NCI-H1436 treated with DMSO at 0.1 percent for 48 hours (cell line): ENCODE measurements at places on chromosomes 7 and 10.

DNA sequence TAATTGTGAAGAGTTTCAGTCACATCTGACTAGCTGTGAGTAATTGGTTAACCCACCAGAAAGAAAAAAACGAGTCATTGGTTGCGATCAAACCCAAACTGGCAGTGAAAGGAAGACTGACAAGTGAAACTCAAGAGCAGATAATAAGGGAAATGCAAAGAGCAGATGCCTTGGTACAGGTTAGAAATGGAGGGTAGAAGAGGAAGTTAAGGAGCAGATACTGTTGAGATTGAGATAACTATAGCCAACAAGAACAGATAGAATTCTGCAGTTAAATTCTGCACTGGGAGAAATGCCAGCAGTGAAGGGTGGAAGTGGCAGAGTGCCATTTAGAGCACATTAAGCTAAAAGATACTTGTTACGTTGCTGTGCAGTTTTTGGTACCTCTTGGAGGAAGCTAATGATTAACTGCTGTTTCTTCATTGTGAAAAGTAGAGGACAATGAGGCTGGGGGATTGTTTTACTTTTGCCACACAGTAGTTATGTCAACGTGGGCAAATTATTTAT, 65.8 kb downstream of the CDK13 start:
- DNase-seq: no peak

DNA sequence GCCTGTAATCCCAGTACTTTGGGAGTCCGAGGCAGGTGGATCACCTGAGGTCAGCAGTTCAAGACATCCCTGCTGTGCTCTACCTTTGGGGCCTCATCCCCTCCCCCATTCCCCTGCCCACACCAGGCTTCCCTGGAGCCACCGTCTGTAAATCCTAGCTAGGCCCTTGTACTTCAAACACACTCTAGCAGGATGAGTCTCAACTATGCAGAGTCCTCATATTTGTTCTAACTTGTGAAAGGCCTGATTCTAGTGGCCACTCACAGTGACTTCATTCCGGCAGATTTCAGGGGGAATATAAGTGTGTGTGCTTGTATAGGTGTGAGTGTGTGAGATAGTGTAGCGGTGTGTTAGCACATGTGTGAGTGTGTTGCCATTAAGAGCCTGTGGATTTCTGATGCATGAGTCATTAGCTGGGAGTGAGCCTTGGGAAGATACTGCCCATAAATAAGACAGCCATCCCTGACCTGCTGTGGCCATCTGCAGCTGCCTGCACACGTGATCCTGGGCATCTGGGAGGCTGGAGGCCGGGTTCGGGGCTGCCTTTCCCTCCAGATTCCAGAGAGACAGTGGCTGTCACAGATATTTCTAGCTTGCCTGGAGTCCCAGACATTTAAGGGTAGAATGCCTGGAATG, 1.7 kb upstream of the NEURL1 start:
- DNase-seq: no peak

GRCh38 chr10:121935702-121936101, 7.9 kb upstream of the ATE1 start:
- no peak for DNase-seq

- no peak for DNase-seq
Measured at GRCh38 chr10:133194151-133194550, 34.1 kb downstream of the KNDC1 start.

DNA sequence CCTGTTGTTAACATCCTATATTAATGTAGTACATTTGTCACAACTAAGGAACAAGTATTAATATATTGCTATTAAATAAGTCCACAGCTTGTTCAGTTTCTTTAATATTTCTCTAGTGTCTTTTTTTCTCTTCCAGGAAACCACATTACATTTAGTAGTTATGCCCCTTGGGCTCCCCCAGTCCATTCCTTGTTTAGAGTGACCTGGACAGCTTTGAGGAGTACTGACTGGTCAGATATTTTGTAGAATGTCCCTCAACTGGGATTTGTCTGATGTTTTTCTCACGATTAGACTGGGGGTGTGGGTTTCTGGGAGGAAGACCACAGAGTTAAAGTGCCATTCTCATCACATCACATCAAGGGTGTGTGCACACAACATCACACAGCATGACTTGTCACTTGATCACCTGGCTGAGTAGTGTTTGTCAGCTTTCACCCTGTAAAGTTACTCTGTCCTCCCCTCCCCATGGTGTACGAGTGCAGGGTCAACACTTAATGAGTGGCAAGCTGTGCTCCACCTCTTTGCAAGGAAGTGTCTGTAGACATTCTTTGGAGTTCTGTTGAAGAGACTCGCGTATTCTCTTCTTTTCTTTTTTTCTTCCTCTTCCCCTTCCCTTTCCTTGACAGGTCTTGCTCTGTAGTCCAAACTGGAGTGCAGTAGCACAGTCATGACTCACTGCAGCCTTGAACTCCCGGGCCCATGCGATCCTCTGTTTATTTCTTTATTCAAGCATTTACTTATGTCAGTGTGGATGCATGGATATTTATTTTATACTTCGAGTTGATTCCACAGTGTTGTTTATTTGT, 10.2 kb downstream of the LMTK2 start:
- no peak for DNase-seq

- no peak for DNase-seq
Measured at GRCh38 chr10:61634746-61635145, 28.0 kb upstream of the CABCOCO1 start.

DNA sequence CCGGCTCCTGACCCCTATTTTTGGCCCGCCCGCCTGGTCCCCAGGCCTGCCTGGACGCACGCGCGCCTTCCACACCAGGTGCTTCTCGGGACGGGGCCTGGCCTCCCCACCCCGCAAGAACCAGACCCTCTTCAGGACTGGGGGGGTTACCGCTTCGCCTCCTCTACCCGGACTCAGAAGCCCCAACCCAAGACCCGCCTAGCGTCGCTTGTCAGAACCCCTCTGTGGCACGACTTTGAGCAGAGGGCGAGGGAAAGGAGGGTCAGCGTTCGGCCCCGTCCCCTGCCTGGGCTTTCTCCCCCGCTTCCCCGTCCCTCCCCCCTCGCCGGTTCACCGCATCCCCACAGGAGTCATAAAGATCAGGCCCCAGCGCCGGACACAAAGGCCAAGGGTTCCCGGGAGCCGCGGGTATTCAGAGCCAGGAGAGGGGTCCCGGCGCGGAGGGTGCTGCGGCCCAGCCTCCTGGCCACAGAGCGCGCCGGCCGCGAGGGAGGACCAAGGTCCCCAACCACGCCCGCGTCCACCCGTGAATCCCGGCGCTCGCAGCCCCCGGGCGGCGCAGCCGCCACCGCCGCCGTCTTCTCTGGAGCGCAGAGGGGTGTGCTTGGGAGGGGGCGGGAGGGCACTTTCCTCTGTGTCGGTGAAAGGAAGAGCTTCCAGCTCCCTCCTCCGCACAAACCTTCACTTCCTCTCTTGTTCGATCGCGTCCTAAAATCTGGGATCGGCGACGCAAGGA, 351.9 kb downstream of the DNAJB6 start:
- no peak for DNase-seq

GRCh38 chr7:37110660-37111424, 337.8 kb downstream of the ELMO1 start:
- DNase-seq: no peak

GRCh38 chr7:38584443-38585210, 46.5 kb downstream of the AMPH start:
- no peak for DNase-seq

DNA sequence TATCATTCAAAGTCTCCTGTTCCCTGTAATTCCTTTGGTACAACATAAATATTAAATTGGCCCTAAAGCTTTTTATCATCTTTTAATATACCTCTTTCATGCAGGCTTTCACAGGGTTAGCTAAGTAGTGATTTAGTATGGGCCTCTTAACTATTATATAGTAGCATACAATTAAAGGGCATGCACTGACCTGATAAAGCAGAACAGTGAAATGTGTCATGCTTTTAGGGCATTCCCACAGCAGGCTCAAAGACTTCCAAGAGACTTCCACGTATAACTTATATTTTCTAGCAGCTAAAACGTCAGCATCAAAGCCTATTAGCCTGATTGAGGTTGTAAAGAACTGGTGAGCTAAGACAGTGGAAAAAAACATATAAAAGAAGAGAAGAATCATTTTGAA, 35.3 kb downstream of the SAMD8 start:
- no peak for DNase-seq

GRCh38 chr7:100127866-100128636, 1.3 kb downstream of the MBLAC1 start:
- no peak for DNase-seq

DNA sequence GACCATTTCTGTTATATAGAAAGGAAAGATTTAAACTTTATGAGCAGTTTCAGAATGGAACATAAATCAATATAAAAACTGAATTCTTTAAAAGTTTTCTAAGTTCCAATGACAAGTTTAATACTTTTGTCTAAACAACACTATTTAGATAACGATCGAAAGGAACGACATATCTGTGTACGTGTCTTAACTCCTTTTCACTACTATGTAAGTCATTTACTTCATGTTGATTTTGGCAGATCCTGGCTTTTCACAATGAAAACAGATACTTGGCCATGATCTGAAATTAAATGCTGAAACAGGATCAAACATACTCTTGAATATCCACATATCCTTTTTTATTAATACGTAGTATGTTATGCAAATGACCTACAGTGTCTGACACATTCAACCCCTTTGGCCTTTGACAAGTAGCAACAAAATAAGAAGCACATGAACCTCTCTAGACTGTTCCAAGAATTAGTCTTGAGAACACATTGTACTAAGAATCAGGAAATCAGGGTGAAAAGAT, 41.9 kb downstream of the RNLS start:
- DNase-seq: no peak

GRCh38 chr10:60896810-60897209, 47.2 kb downstream of the RHOBTB1 start:
- no peak for DNase-seq

DNA sequence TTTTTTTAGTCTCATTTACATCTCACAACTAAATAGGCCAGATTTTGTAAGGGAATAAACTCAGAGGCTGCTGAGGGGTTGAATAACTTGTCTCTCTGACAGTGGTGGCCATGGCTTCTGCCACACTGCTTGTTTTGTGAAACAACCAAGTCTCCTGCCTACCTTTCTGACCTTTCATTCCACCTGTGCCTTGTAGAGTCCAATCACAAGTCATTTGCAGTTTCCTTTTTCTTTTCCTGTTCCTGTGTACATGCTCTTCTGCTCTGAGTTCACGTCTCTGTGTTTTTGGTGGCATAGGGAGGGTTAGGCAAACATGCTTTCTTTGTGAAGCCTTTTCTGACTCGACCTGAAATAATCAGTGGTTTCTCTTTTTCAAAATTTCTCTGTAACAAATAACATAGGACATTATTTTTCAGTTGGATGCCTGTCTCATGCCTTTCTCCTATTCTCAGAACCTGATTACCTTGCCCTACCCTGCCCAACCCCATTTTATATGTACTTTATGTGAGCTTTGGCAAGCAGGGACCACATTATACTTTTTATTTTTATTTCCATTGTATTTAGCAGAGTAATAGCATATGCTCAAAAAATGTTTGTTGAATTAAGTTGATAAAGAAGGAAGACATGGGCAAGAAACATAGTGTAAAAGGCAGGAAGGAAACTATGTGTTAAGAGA, 81.7 kb downstream of the HDAC9 start:
- DNase-seq: no peak

DNA sequence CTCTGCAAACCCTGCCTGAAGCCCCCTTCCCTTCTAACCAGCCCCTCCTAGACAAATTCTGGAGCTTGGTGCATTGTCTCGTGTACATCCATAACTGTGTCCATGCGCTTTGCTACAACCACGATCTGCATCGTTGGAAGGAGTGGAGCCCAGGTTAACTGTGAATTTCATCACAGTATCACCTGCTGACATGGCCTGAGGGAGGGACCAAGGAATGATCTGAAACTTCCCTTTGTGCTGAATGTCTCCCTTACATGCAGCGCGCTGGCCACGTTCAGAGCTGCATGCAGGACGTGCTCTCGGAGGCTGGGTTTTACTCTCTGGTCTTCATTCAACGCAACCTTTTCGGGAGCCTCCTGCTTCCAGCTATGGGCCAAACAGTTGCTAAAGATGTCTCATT, 222.3 kb downstream of the CUX1 start:
- no peak for DNase-seq

GRCh38 chr7:78746301-78746700, 707.2 kb downstream of the MAGI2 start:
- DNase-seq: no peak

DNA sequence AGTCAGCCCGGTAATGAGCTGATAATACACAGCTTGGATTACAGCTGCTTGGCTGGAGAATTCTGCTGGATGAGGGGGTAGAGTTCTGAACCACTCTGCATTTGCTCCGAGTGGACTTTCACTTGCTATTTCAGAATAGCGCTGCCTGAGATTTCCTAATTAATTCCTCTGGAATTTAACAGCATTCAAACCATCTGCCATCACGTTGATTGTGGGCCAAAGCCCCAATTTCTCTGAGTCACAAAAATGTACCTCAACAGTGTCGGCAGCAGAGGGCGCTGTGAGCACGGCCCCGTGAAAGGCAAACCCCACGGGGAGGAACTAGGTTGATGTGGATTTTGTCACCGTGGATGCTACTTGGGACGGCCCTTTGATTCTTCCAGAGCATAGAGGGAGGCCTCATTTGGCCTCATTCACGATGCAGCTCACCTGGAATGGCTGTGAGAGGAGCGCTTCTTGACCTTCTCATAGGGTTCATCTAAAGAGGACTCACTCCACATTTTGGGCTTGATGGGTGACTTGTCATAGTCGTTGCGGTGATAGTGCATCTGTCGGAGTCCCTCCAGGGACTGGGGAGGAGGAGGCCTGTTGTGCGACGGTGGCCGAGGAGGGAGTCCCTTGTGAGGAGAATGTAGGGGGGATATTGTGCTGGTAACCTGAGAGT, 73.3 kb downstream of the PRPF18 start:
- DNase-seq: no peak

DNA sequence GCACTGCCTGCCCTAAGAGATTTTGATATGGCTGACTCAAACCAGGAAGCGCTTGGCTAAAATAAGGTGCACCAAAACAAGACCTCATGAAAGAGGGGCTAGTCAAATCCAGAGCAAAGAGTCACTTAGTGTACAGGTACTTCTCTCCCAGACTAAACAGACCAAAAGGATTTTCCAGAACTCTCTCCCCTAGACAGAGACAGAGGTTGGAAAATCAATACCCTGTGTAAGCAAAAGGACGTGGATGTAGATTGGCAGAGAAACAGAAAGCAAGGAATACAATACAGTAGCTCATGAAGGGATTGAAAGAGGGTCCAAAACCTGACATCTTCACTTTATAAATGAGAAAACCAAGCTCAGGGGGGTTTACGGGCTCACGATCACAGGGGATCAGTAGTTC, 83.0 kb upstream of the LRRTM3 start:
- no peak for DNase-seq

DNA sequence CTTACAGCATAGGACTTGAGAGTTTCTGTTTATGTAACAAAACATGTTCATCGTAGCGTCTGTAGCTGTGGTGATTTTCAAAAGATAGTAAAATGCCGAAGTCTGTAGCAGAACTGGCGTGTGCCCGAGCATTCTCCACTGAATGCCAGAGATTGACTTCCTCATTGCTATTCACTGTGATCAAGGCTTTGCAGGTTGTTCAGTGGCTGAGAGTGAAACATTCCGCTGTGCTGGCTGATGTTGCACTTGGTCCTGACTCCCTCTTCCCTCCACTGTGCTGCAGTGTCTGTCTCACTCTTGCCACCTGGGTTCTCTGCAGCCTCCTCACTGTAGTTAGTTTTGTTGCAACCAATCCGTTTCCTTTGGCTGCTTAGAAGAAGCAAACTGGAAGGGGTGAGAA, 37.6 kb downstream of the FHIP2A start:
- no peak for DNase-seq
